ENCODE measurements at places on chromosomes 12 and 14.
A peak's percentile ranks its signal among the peaks of the same experiment; 100 is the strongest.

- DNase-seq: no peak
Observed at GRCh38 chr14:20802341-20803084, at the start of gene RNASE1. Gene RNASE1 (minus strand): TSS chr14:20802844. CDS start chr14:20802068, 776 bp downstream.

DNA sequence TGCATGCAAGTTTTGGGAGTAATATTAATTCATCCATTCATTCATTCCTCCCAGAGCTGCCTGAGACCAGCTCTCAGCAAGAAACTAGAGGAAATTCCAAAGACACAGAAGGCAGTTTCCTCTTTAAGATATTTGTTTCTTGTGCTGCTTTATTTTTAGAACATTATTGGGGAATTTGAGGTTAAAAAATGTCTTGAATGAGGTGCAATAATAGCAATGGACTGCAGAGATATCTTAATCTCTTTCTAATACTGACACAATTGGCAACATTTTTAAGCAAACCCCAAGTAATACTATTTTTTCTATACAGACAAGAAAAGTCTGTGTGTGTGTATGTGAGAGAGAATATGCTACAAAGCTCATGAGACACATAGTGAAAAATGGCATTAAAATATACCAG lies 190.2 kb upstream of the USP15 start:
- DNase-seq: no peak

GRCh38 chr12:38934078-38934584 lies 28.7 kb upstream of the CPNE8 start:
- no peak for DNase-seq

GRCh38 chr14:91078095-91078737 lies 17.8 kb upstream of the RPS6KA5 start:
- no peak for DNase-seq

DNA sequence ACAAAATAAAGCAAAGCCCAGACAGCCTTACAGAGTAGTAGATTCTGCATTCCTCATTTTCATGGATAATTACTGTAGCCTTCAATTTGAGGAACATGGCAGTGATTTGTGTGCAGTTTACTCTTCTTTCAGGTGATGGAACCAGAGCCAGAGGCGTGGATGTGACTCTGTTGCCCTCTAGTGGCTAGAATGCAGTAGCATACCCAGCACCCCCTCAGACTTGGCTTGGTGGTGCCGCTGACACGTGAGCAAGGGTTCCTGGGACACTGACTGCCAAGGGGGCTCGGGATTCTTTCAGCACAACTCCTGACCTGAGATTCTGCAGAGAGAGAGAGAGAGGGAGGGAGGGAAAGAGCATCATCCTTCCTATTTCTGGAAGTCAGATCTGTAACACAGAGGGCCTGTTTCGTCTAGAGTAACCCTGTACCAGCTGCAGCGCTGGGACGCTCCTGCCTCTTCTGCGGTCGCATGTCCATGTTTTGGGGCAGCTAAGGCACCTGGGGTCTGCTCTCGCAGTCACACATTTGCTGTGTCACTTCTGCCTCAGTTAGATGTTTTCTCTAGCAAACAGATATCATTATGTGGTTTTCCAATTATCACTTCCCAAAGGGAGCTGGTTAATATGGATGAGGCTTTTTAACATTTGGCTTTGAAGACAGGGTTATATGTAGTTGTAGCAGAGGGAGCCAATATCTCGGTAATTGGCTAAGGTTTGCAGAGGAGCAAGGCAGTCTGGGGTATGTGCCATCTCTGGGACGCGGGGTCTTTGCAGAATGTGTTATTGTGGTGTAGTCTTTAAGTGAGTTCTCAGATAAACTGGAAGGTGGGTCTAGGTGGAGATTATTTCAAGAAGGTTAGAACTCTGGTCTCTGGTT lies 428.1 kb downstream of the NRXN3 start:
- DNase-seq: peak; percentile 3

DNA sequence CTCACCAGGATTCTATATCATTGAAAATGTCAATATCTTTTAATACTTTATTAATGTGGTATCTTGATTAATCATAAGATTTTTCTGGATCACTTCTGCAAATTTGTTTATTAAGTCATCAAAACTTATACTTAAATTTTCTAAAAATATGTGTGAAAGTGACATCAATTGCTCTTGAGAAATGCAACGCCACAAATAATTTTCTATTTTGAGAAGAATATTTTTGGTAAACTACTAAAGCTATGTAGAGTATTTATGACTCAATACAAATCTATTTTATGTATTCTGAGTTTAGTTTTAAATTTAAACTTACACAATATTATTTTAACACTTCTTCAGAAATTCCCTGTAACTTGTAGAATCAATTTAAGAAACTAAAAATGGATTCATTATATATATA lies 263.3 kb downstream of the RASSF9 start:
- no peak for DNase-seq

DNA sequence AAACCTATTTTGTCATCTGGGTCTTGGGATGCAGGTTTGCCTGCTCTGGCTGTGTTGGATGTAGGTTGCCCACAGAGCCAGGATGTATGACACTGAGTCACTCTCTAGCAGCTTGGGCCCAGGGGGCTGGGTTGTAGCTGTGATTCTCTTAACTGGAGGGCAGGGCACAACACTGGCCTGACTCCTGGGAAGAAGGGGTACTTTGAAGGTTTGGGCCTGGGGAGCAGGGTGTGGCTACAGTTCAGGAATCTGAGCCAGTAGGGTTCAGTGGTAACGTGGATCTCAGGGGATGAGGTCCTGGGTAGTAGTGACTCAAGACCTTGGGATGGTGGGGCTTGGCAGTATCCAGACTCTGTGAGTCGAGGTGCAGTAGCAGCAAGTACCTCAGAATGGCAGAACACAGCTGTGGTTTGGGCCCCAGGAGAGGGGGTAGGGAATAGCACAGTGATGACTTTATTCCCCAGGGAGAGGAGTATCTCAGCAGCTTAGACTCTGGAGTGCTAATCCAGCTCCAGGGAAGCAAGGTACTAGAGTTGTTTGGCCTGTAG lies 25.7 kb downstream of the TBC1D15 start:
- no peak for DNase-seq

DNA sequence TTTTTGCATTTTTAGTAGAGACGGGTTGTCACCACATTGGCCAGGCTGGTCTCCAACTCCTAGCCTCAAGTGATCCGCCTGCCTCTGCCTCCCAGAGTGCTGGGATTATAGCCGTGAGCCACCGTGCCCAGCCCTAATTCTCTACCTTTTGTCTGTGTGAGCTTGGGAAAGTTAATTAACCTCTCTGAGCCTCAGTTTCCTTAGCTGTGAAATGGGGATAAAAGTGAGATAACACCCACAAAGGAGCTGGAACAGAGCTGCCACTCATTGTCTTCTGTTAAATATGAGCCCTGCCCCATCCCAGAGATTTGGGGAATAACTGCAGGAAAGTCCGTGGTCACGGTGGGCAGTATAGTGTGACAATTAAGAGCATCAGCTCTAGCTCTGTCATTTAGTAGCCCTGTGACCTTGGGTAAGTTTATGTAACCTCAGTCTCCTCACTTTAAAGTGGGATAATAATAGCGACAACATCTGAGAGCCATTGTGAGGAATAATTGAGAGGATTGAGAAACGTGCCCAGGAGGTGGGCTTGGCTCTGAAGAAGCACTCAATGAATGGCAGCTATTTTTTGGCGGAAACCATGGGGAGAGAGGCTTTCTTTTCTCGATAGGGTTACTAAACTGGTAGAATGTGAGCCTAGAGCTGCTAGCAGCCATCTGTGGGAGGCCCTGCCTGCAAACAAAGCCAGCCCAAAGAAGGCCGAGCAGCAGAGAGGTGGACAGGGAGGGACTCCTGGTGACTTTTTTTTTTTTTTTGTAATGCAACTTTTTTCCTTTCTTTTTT lies 60.8 kb upstream of the MED13L start:
- DNase-seq: no peak

- DNase-seq: no peak
Observed at GRCh38 chr14:63632932-63633514, 8.6 kb downstream of the WDR89 start.

DNA sequence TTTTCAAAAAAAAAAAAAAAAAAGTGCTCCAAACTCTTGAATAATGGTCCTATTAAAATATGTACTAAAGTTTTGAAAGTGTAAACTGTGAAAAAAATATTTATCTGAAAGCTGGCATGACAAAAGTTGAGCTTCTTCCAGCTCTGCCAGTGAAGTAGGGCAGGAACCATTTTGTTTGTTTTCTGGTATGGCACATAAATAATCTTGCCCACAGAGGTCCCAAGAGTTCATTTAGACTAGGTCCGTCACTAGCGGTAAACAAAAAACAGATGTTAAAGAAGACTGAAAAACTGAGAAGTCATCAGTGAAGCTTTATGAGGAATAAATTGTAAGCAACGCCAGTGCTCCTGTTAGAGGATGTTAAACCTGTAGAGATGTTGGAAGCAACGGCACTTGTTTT lies 7.0 kb downstream of the ERP27 start:
- DNase-seq: no peak

- no peak for DNase-seq
Observed at GRCh38 chr12:85277191-85277590, 2.8 kb upstream of the ALX1 start.

DNA sequence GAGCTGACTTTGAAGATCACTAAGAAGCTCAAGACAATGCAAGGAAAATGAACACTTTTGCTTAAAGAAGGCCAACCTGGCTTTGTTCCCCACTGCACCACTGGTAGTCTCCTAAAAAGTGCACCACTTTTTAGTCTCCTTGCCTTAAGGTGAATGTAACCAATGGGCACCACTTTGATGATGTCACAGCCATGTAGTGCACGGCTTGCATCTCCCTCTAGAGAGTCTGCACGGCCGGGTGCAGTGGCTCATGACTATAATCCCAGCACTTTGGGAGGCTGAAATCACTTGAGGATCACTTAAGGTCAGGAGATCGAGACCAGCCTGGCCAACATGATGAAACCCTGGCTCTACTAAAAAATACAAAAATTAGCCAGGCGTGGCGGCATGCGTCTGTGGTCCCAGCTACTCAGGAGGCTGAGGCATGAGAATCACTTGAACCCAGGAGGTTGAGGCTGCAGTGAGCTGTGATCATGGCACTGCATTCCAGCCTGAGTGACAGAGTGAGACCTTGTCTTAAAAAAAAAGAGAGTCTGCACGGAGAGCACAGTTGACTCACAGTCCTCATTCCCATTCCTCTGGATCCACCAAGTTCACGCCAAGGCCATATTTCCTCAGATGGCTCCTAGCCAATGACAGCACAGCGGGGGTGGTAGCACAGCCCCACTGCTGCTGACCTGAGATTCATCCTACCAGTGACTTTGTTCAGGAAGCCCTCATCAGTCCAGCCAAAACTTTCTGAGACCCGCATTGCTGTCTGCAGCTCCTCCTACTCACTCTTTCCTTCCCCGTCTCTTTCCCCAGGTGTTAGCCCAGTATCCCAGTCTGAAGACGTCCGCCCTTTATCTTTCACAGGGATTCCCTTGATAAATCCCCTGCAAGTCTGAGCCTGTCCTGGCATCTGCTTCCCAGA lies 16.5 kb upstream of the IFT81 start:
- no peak for DNase-seq

- no peak for DNase-seq
Observed at GRCh38 chr12:30570211-30570890, 125.3 kb downstream of the IPO8 start.

- DNase-seq: no peak
Observed at GRCh38 chr14:37864861-37865718, 269.7 kb downstream of the TTC6 start.
